ENCODE measurements at places on chromosomes 12 and 14.

DNA sequence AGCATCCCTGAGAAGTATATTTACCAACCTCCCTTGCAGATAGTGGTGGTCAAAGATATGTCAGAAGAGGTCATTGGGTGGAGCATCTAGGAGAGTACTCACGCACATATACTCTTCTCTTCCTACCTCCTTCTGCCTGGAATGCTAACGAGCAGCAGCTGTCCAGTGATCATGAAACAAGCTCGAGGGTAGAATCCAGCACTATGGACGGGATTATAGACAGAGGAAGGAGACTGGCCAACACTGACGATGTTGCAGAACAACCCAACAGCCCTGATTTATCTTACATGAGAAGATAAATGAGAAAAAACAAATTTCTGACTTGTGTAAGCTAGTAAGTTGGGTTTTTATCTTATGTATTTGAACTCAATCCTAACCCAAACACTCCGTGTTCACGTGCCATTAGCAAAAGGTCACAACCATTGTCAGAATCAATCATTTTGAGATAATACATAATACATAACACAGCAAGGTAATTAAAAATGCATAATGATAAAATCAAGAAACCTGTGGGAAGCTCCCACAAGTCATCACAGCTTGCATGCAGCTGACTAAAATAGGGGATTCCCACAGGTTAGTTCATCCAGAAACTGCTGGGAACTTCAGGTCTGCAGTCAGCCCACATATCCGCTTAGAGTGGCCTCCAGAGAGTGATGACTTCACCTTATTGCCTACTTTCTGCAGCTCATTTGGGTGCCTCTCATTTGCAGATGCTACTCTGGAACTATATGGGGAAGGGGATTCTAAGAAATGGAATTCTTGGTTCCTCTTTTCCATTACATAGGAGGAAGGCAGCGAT is 36.3 kb upstream of the STK38L start:
- DNase-seq = no peak

- peak; percentile 52 for DNase-seq
Measured at GRCh38 chr14:65927931-65928356, 515.4 kb downstream of the FUT8 start.

GRCh38 chr14:50311337-50311971 is 575 bp downstream of the L2HGDH start:
- DNase-seq = no peak

GRCh38 chr14:28782301-28782700 is 15.7 kb downstream of the FOXG1 start:
- no peak for DNase-seq

DNA sequence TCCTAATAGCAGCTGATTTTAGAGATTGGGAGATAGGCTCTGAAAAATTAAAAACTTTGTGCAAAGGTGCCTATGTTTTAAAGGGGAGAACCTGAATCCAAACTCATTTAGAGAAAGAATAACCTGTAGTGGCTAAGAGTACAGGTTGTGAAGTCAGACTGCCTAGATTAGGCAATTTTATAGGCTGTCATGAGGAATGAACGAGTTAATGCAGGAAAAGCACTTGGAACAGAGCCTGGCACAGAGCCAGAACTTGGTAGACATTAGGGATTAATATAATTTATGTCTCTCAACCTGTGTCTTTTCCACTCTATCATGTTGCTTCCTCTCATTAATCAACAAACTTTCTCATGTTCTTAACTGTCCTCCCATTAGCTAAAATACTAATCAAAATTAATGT is 98.1 kb downstream of the WIF1 start:
- no peak for DNase-seq

- DNase-seq = no peak
Measured at GRCh38 chr14:47961634-47962033, 286.2 kb upstream of the MDGA2 start.

DNA sequence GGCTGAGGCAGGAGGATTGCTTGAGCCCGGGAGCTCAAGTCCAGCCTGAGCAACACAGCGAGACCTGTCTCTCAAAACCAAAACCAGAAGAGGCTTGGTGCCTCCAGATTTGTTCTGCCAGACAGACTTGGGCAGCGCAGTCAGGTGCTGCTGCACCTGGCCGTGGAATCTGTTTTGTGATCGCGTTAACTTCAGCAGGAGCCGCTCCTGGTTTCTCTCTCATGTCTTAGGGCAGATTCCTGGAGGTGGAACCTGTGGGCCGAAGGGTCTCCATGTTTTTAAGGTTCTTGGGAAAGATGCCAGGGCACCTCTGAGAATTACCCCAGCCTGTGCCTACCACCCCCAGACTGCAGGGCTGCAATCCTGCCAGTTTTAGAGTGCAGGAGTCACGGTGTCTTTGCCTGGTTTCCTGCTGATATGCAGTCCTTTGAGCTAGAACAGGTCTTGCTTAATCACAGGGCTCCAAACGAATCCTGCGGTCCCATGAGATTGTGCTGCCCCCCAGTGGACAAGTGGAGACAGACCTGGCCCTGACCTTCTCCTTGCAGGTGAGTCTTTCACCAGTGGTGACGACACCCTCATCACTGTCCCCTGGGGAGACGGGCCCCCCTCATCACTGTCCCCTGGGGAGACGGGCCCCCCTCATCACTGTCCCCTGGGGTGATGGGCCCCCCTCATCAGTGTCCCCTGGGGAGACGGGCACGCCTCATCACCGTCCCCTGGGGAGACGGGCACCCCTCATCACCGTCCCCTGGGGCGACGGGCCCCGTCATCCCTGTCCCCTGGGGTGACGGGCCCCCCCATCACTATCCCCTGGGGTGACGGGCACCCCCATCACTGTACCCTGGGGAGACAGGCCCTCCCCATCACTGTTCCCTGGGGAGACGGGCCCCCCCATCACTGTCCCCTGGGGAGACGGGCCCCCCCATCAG is 37.6 kb downstream of the PACS2 start:
- peak; percentile 80 for DNase-seq

DNA sequence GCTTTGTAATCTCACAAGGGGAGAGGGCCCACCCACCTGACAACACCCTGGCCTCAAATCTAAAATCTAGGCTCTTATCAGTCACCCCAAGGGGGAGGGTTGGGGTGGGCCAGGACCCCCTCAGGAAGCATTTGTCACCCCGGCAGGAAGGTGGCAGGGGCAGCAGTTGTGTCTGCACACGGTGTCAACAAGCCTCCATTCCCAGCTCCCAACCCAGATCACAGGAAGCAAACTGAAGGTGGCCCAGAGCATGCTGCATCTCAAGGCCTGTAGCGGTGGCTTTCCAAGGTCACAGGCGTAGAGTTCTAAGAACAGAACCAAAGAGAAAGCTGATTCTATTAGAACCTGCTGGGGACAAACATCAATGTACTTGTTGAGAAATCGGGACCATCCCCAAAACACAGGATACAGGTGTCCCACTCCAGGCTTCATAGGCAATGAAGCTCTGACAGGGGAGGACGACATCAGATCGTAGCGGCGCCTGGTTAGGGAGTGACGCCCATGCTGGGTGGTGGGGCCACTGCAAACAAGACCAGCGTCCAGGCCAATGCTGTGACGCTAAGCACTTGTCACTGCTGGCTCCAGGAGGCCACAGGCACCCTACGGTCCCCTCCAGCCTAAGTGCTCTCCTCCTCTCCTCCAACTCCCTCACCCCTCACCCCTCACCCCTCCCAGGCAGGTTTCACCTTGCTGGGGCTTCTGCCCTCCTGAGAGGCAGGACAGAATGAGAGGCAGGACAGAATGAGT is 52.9 kb downstream of the CCDC88C start:
- DNase-seq = no peak

- DNase-seq = no peak
Measured at GRCh38 chr14:88825078-88825458, 617 bp downstream of the TTC8 start.

- DNase-seq = no peak
Measured at GRCh38 chr12:123050331-123050831, 69.9 kb downstream of the ARL6IP4 start.

GRCh38 chr12:94667031-94667540 is 16.7 kb upstream of the TMCC3 start:
- no peak for DNase-seq

GRCh38 chr12:31474751-31475150 is 116.2 kb downstream of the DENND5B start:
- no peak for DNase-seq

DNA sequence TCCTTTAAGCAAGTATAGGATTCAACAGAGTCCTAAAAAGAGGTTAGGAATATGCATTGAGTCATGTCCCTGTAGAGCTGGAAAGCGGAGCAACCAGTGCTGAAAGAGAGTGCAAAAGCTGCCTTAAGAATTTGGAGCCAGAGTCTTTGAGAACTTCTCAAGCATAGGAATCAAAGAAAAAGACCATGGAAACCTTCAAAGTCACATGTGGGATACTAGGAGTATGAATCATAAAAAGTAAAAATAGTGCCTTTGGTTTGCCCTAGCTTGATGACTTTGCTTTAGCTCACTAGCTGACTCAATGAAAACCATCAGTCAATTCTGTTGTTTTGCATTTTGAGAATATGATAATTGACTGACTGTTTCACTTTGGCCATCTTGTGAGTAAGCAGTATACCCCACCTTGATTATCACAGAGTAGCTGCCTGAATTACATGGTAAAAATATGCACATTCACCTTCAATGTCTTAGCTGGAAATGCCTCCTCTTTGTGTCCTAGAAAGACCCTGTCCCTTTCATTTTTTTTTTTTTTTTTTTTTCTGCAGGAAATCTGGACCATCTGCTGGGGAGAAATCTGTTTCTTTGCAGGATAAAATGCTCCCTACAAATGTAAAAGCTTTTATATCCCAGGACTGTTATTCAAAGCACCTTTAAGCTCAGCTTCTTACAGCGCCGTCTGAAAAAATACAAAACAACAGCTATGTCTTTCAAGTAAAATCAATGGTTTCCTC is 248.6 kb upstream of the KRR1 start:
- DNase-seq = no peak

- no peak for DNase-seq
Measured at GRCh38 chr14:93044556-93044955, 71.2 kb downstream of the ITPK1 start.

- DNase-seq = no peak
Measured at GRCh38 chr12:106329231-106329982, 26.9 kb downstream of the TCP11L2 start.

DNA sequence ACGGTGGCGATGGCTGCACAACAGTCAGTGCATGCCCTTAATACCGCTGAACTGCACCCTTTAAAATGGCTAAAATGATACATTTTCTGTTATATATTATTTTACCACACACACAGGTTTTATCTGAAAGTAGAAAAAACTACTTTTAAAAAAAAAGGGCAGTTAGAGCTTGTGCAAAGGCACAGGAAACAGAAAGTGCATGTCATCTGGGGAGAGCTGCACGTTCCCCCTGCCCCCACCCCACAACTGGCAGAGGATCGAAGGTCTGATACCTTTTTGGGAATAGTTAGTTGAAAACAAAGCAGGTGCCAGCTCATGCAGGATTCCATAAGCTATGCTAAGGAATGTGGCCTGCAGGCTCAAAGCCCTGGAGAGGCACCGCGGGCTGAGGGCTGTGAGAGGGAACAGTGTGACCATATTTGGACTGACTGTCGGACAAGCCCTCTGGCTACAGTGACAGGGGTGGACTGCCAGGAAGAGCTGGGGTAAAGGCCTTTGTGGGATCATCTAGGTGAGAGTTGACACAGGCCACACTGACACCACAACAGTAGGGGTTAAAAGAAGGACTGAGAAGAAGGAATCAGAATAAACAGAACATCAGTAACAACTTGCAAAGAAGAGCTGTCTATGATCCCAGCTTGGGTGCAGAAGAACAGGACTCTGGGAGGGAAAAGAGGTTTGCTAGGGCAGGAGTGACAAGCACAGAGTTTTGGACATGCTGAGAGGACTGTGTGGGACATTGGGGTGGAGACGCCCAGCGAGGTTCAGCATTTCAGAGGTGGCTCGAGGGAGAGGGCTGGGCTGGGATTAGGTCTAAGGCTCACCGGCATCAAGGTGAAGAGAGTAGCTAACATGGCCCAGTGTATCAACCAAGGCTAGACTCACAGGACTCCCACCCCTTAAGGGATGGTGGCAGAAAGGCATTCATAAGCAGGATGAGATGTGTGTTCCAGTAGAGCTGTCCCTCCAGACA is 54.6 kb downstream of the ACTN1 start:
- no peak for DNase-seq

GRCh38 chr12:104348283-104348993 is 44.9 kb downstream of the EID3 start:
- no peak for DNase-seq

DNA sequence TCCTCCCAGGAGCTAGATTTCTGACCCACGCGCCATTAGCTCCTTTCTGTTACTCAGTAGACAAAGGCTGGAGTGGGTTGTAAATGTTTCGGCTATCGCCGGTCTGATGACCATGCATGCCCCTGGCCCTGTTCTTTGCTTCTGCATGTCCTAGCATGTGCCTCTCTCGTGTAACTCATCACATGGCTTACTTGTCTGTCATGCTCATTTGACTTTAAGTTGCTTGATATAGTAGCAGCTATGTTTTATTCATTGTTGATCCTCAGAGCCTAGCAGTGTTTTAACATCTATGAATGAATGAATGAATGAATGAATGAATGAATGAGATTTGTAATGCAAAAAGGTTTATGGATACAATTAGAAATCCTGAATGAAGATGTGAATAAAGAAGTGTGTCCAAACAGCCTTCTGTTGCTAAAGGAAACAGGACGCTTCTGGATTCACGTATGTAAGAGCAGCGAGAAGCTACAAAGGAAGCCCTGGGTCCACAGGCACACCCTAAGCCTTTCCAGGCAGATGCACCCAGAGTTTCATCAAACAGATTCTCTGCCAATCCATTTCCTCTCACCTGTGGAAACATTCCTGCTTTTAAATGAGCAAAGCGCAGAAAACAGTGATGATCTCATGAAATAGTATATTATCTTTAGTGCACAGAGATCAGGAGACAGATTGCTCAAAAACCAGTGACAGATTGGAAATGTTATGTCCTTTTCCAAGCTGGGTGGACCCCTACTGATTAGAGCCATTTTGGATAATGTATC is 3.4 kb downstream of the GSG1 start:
- no peak for DNase-seq

GRCh38 chr14:71803539-71804260 is 128.5 kb upstream of the RGS6 start:
- DNase-seq = no peak

- no peak for DNase-seq
Measured at GRCh38 chr12:92271341-92271740, 125.7 kb upstream of the BTG1 start.

GRCh38 chr12:94386422-94386821 is 73.2 kb downstream of the CEP83 start:
- no peak for DNase-seq

- DNase-seq = no peak
Measured at GRCh38 chr12:48978291-48978740, at the start of gene WNT1. WNT1 (plus strand) TSS chr12:48978322; CDS start chr12:48978651, 329 bp downstream.

DNA sequence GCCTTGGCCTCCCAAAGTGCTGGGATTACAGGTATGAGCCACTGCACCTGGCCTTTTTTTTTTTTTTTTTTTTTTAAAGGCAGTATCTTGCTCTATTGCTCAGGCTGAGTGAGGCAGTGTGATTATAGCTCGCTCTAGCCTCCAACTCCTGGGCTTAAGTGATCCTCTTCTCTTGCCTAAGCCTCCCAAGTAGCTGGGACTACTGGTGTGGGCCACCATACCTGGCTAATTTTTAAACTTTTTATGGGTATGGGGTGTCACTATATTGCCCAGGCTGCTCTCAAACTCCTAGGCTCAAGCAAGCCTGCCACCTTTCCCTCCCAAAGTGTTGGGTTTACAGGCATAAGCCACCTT is 58.6 kb downstream of the DIP2B start:
- DNase-seq = no peak
